ENCODE measurements at places on chromosomes 12 and 14. TPM values are rescaled to one million over a fixed set of nuclear protein-coding genes. Genes with fewer than 3 reads are reported as not detected.

DNA sequence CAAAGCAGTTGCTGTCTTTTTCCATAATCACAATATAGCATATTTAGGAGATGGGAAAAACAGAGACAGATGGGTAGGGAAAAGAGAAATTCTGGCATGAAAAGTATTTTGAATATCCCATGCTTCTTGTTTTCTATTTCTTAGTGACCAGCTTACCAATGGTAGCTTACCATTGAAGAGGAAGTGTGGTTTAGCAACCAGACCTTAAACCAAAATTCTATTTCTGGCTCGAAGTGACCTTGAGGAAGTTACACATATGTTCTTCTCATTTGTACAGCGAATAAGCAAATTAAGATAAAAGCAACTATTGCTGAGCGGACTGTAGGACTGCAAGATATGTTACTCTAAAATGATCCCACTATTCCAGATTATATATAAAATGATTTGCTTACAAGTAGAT, 82.9 kb downstream of the FGD4 start:
- no peaks in the 10 kb centered on the region for H3K4me1 ChIP-seq
- no peak overlapping the region for H3K27ac ChIP-seq
- no peaks in the 10 kb centered on the region for H3K27me3 ChIP-seq
- no peak overlapping the region for H3K4me3 ChIP-seq
- H3K36me3 ChIP-seq = no peaks in the 10 kb centered on the region

DNA sequence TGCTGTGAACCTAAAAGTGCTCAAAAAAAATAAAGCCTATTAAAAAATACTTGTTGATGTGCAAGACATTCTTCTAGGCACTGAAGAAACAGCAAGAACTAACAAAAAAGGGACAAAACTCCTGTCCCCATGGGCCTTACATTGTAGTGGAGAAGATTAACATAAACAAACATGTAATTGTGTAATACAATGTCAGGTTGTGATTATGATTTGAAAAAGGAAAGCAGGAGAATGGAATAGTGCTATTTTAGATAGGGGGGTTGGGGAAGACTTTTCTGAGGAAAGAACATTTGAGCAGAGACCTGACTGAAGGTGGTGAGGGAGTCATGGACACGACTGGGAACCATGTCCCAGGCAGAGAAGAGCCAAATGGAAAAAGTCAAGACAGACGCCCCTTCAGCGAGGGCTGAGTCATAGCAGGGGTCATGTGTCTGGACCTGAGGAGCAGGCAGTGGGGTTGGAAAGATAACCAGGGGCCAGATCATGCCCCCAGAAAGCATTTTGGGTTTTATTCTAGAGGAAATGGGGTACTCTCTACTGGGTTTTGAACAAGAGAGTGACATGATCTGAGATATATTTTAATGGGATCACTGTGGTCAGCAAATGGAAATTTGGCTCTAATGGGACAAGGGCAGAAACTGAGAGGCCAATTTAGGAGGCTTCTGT, 19.4 kb upstream of the IFNG start:
- no peak overlapping the region for H3K4me3 ChIP-seq
- no peaks in the 10 kb centered on the region for H3K36me3 ChIP-seq
- H3K27ac ChIP-seq = no peak overlapping the region
- H3K4me1 ChIP-seq = no peaks in the 10 kb centered on the region

Gene KLRC2
- 2.1 TPM for polyA plus RNA-seq

DNA sequence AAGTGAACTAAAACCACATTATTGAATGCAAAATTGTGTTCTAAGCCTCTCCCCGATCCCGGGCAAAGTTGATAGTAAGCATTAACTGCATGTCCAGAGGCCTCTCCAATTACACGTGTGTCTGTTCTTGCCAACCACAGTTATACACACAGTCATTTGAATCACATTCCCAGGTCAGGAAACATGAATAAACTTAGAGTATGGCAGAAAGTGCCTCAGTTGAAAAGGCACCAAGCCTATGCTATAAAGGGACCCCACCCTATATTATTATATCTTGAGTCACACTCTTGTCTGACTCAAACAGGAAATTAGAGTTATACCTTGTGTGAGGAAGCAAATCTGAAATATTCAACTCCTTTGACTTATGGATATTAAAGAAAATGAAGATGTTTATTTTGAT, 128.3 kb upstream of the STXBP6 start:
- no peaks in the 10 kb centered on the region for H3K27me3 ChIP-seq
- H3K36me3 ChIP-seq = no peaks in the 10 kb centered on the region
- H3K4me1 ChIP-seq = no peaks in the 10 kb centered on the region
- no peak for DNase-seq
- no peak overlapping the region for H3K27ac ChIP-seq

DNA sequence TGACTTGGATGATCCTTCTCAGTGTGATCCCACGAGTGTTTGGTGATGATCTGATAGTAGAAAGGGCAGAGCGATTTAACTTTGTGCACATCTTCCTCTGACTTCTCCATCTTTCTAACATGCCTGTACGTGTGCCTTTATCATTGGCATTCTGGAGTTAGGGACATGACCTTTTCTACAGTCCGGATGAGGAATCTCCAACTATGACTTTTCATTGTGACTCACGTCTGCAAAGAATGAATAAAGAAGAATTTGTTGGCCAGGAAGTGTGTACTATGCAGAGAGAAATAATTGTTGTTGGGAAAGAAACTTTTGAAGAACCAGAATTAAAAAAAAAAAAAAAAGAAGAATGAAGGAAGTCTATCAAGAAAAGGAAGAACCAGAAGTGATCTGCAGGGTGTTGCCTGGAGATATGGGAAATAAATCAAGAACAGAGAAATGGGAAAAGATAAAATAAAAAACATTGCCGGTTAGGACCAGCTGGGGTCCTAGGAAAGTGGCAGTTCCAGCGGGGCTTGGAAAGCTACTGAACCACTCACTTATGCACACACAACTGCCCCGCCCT, 25.3 kb downstream of the PPFIBP1 start:
- H3K4me1 ChIP-seq = peaks cover 7% of the 10 kb centered on the region
- DNase-seq = no peak
- H3K27ac ChIP-seq = peak overlapping the region; percentile 57
- H3K36me3 ChIP-seq = no peaks in the 10 kb centered on the region
- no peak overlapping the region for H3K4me3 ChIP-seq

Data from aorta (tissue), 5 donors.